Spinal cord (tissue), 10 donors: ENCODE measurements at places on chromosomes 7 and 10. TPM values are rescaled to one million over a fixed set of nuclear protein-coding genes. Genes with fewer than 3 reads are reported as not detected.

Gene INA
- 346 TPM for polyA plus RNA-seq

DNA sequence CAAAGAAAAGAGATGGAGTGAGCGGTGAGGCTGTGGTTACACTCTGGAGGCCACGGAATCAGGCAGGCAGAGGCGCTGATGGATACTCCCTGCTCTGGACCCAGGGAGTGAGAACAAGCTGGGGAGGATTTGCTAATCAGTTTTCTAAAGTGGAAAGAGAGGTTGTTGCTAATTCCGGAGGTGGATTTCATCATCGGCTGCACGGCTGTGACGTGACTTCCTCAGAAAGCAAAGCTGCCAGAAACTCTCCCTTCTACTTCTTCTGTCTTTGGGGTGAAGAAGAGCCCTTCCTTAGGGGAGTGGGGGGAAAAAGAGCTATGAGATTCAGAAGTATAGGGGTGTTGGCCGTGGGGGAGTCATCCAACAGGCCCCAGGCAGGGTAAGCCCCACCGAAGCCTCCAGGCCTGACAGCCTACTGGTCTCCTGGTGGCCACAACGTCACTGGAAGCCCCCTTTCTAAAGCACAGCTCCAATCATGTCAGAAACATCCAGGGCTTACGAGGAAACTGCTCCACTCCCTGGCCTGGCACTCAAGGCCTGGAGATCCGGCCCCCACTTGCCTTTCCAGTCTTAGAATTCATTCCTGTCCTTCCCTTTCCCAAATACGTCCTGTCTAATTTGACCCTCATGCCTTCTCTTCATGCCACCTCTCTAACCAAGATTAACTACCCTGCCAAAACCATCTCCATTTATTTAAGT lies 114.5 kb downstream of the HIP1 start:
- DNase-seq = no peak
- H3K27me3 ChIP-seq = no peaks in the 10 kb centered on the region
- H3K27ac ChIP-seq = no peak overlapping the region
- H3K4me1 ChIP-seq = peaks cover 17% of the 10 kb centered on the region
- H3K4me3 ChIP-seq = no peak overlapping the region

DNA sequence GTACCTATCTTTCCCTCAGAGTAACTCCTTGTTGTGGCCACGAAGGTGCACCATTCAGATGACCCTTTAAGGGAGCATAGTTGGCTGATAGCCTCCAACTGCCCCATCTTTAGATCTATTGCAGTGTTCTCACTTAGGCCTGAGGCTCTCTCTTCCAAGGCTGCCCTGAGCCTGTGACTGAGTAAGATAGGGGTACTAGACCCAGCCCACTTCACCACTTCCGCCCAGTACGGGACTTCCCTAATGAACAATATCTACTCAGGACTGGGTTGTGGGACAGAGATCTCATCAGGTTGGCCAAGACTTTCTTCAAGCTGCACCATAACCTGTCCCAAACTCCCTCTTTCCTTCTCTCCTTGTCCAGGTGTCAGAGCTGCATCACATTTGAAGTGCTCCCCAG lies 5.7 kb upstream of the GNAI1 start:
- no peak for DNase-seq
- H3K4me3 ChIP-seq = no peak overlapping the region
- H3K27me3 ChIP-seq = no peaks in the 10 kb centered on the region

GRCh38 chr10:32056136-32057035 lies at the start of gene KIF5B:
Gene KIF5B, minus strand, starts transcription at chr10:32056425. Its CDS starts 452 bp downstream, at chr10:32055973.
- H3K36me3 ChIP-seq = no peaks in the 10 kb centered on the region
- H3K4me1 ChIP-seq = peaks cover 10% of the 10 kb centered on the region
- H3K4me3 ChIP-seq = peak within 1 kb of the TSS; percentile 97
- no peaks in the 10 kb centered on the region for H3K27me3 ChIP-seq
- DNase-seq = peak; percentile 85
- peak within 1 kb of the TSS; percentile 98 for H3K27ac ChIP-seq

- DNase-seq = no peak
- H3K27ac ChIP-seq = no peak overlapping the region
- no peaks in the 10 kb centered on the region for H3K36me3 ChIP-seq
- no peaks in the 10 kb centered on the region for H3K4me1 ChIP-seq
- H3K27me3 ChIP-seq = no peaks in the 10 kb centered on the region
Measured at GRCh38 chr10:126661841-126662515, 8.5 kb downstream of the C10orf90 start.

Gene LRRC18
- 1.0 TPM for polyA plus RNA-seq

Gene MRC1
- polyA plus RNA-seq = 3.4 TPM

GRCh38 chr7:39094731-39095130 lies 117.0 kb downstream of the POU6F2 start:
- H3K36me3 ChIP-seq = no peaks in the 10 kb centered on the region
- H3K27ac ChIP-seq = no peak overlapping the region
- no peak for DNase-seq
- no peaks in the 10 kb centered on the region for H3K27me3 ChIP-seq

Gene TMEM236
- 0.27 TPM for polyA plus RNA-seq

DNA sequence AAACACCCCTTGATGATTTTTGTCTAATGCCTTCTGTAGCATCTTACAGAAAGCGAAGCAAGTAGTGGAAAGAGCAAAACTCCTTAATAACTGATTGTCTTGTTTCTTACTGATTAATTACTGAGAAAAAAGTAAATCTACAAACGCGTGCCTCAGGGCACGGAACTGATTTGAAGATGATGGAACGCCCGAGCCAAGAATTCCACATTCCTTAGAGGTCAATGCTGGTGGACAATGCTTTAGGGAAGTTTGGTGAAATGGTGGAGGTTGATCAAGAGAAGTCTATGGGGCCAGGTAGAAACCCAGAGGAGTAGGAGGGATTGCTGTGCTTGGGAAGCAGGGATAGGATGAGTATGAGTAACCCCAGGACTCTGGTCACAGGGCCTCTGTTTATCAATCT lies 5.0 kb upstream of the SORBS1 start:
- no peak for DNase-seq
- peaks cover 3% of the 10 kb centered on the region for H3K4me1 ChIP-seq
- no peaks in the 10 kb centered on the region for H3K27me3 ChIP-seq

DNA sequence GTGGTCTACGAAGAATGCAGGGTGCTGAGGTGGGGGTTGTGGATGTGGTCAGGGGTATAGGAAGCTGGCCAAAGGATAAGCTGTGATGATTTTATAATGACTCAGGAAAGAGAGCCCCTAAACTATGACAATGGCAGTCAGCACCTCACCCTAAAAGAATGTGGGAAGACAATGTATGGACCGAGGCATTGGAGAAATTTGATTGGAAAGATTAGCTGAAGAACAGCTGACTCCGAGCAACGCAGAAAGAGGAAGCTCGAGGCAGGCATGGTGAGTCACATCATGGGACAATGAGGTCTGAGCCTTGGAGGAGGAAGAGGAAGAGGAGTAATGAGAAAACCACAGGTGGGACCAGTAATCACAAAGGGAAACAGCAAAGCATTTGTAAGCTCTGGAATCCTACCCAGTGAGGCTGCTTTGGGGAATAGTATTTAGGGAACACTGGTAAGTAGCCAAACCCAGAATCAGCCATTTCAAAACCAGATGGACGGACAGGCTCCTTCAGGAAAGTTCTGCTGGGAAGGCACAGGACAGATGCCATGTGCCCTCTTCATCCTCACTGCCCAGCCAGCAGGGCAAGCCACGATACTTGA lies 295.4 kb downstream of the PRPF18 start:
- H3K36me3 ChIP-seq = no peaks in the 10 kb centered on the region
- DNase-seq = no peak
- H3K4me1 ChIP-seq = peaks cover 28% of the 10 kb centered on the region

DNA sequence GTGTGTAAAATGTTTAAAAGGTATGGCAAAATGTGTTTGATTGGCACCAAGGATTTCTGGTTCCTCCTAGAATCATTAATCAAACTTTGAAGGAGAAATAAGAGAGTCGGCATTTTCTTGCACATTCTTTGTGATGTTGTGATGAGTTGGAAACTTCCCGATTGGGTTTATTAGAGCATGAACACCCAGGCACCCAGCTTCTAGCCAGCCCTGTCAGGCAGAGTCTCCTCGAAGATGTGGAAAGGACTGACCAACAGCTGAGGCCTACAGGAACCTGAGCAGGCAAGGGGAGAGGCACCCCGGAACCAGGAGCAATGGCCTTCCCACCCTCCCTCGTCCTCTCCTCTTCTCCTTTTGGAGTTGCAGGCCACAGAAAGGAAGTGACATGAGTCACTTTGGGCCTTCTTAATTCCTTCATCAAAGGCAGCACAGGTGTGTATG lies 68.7 kb downstream of the EGFR start:
- peaks cover 32% of the 10 kb centered on the region for H3K4me1 ChIP-seq
- no peaks in the 10 kb centered on the region for H3K27me3 ChIP-seq
- no peak for DNase-seq

Gene FOXL3
- polyA plus RNA-seq = not detected

DNA sequence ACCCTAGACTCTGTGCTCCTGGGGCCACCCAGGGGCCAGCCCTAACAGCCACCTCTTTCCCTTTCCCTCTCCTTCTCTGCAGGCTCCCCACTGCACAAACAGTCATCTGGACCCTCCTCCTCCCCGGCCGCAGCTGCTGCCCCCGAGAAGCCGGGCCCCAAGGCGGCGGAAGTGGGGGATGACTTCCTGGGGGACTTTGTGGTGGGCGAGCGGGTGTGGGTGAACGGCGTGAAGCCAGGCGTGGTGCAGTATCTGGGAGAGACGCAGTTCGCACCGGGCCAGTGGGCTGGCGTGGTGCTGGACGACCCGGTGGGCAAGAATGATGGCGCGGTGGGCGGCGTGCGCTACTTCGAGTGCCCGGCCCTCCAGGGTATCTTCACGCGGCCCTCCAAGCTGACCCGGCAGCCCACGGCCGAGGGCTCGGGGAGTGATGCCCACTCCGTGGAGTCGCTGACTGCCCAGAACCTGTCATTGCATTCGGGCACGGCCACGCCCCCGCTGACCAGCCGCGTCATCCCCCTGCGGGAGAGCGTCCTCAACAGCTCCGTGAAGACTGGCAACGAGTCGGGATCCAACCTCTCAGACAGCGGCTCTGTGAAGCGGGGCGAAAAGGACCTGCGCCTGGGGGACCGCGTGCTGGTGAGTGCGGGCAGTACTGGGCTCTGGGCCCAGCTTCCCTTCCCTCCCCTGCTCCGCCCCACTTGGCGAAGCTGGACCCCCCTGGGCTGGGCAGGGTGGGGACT lies 49.3 kb downstream of the CLIP2 start:
- H3K27ac ChIP-seq = no peak overlapping the region
- H3K4me1 ChIP-seq = no peaks in the 10 kb centered on the region
- H3K36me3 ChIP-seq = peaks cover 73% of the 10 kb centered on the region
- no peak for DNase-seq

GRCh38 chr10:13707156-13707881 lies 120.6 kb downstream of the PRPF18 start:
- peaks cover 20% of the 10 kb centered on the region for H3K36me3 ChIP-seq
- peaks cover 66% of the 10 kb centered on the region for H3K4me1 ChIP-seq
- peak overlapping the region; percentile 83 for H3K27ac ChIP-seq
- no peaks in the 10 kb centered on the region for H3K27me3 ChIP-seq
- no peak for DNase-seq
- H3K4me3 ChIP-seq = peak overlapping the region; percentile 56

DNA sequence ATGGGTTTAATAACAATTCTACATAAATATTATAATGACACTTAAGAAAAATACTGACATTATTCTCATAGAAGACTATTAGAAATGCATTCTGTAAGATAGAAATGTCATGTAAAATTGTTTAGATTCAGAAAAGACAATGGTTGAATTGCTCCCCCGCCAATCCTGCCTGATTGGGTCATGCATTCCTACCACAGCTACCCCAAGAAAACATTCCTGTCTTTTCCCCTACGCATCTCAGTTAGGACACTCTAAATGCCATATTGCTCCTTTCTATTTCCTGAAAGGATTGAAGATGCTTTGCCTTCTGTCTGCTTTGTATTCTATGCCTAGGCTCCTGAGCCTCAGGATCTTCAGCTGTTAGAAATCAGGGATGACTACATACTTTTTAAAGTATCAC lies 109.4 kb downstream of the DGKB start:
- H3K27me3 ChIP-seq = no peaks in the 10 kb centered on the region
- no peaks in the 10 kb centered on the region for H3K4me1 ChIP-seq
- no peak overlapping the region for H3K4me3 ChIP-seq
- no peak for DNase-seq

Gene ITPRID1
- polyA plus RNA-seq = 0.09 TPM

GRCh38 chr10:528173-529165 lies 161.0 kb downstream of the DIP2C start:
- no peak for DNase-seq
- peaks cover 10% of the 10 kb centered on the region for H3K36me3 ChIP-seq

DNA sequence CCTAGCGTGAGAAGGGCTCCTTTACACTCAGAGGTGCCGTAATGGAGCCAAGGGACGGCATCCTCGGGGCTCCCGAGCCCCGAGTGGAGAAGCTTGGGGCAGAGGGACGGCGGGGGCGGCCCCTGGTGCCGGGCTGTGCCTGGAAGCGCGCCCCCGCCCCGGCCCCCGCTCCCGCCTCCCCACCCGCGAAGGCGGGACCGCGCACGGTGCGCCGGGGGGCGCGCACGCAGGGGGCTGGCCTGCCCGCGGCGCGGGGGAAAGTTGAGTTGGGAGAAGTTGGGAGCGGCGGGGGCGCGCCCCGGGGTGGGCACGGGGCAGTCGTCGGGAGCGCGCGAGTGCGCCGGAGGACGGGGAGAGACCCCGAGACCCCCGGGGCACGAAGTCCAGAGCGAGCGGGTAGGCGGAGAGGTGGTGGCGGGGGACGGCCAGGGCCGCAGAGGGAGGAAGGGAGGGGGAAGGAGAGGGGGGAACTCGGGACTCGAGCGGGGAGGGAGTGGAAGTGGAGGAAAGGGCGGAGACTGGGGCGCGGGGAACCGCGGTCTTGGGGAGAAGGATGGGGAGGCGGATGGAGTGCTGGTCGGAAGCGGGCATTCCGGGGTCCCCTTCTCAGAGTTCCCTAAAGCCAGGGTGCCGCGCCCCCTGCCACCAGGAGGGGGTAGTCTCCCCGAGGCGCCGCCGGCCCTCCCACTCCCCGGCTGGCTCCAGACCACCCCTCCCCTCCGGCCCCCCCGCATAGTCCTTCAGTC lies at the start of gene SLC4A2:
TSS of gene SLC4A2 (plus strand) at position 223 of the 746 bp plus-strand sequence. CDS start 2,399 bp downstream, outside the sequence.
- H3K4me3 ChIP-seq = peak within 1 kb of the TSS; percentile 82
- H3K36me3 ChIP-seq = peaks cover 31% of the 10 kb centered on the region
- peaks cover 71% of the 10 kb centered on the region for H3K4me1 ChIP-seq

Gene SSBP1
- 119 TPM for polyA plus RNA-seq

- peak overlapping the region; percentile 97 for H3K4me3 ChIP-seq
- DNase-seq = no peak
- peaks cover 24% of the 10 kb centered on the region for H3K27me3 ChIP-seq
- peaks cover 3% of the 10 kb centered on the region for H3K36me3 ChIP-seq
Measured at GRCh38 chr10:102431452-102432124, 786 bp downstream of the CUEDC2 start.

GRCh38 chr7:13633857-13634256 lies 355.6 kb downstream of the ETV1 start:
- no peak overlapping the region for H3K27ac ChIP-seq
- no peak for DNase-seq
- H3K4me1 ChIP-seq = no peaks in the 10 kb centered on the region
- H3K4me3 ChIP-seq = no peak overlapping the region
- H3K27me3 ChIP-seq = no peaks in the 10 kb centered on the region

DNA sequence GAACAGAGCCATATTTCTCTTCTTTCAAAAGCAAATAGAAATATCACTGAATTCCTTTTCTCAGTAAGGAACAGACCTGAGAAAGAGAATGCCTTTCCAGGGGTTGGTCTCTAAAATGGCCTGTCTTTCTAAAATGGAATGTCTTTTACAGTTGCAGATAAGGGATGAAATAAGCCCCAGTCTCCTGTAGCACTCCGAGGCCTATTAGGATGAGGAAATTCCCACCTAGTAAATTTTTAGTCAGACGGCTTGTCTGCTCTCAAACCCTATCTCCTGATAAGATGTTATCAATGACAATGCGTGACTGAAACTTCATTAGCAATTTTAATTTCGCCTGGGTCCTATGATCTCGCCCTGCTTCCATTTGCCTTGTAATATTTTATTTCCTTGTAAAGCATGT lies 2.9 kb upstream of the EFCAB10 start:
- H3K4me3 ChIP-seq = no peak overlapping the region
- H3K27me3 ChIP-seq = no peaks in the 10 kb centered on the region
- DNase-seq = no peak
- no peaks in the 10 kb centered on the region for H3K36me3 ChIP-seq
- no peak overlapping the region for H3K27ac ChIP-seq
